NCI-H446 (cell line): ENCODE measurements at places on chromosomes 6 and 20.
A peak's percentile ranks its signal among the peaks of the same experiment; 100 is the strongest.

DNA sequence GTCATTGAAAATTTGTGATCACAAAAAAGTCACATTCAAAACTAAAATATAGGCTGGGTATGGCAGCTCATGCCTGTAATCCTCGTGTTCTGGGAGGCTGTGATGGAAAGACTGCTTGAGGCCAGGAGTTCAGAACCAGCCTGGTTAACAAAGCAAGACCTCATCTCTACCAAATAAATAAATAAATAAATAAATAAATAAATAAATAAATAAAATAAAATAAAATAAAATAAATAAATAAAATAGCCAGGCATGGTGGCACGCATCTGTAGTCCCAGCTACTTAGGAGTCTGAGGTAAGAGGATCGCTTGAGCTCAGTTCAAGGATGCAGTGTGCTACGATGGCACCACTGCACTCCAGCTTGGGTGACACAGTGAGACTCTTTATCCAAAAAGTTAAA is 343.1 kb upstream of the RUNX2 start:
- no peak for DNase-seq

DNA sequence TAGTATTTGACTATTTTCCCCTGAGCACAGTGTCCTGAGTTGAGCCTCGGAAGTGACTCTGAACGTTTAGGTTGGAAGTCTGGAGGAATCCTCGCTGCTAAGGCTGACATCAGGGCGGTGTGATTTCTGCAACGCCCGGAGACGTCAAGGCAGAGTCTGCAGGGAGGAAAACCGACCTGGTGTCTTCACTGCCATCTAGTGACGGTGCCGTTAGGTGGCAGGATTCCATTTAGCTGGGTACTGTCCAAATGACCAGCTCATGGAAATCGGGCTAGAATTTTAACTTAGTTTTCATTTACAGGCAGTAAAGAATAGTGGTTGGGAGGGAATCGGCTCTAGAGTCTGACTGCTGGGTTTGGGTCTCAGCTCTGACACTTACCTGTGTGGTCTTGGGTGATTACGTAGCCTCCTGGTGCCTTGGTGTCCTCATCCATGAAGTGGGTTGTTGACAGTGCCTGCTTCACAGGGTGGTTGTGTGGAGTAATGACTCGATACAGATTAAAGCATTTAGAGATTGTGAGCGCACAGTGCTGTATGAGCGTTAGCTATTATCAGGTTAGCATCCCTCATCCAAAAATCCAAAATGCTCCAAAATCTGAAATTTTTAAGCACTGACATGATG is 35.0 kb downstream of the FOXF2 start:
- DNase-seq: peak; percentile 18

DNA sequence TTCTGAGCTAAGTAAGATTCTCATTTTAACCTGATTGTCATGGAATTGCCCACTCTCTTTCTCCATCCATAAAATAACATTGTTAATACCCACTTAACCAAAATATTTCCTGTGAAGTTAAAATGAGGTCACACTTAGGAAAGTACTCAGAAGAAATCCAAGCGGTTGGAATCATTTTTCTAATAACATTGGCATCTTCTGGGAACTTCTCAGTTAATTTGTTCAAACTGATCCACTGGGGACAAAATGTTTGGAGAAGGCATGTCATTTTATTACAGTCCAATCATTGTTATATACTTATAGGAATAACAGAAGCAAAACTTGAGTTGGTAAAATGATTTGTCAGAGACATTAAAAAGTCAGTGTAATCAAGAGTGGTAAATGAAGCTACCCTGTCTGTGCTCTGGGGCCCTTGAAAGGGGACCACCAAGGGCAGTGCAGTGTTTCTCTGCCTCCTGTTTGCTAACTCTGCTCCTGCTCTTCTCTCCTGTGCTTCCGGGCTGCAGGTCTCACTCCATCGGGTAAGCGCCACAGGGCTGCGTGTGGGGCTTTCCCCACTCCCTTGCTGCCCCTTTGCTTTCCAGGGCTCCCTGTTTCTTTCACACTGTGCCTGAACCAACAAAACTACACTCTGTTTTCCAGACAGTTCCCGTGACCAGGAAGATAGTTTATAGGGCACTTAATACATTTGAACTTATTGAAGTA is 50.1 kb downstream of the HDDC2 start:
- DNase-seq: no peak

GRCh38 chr6:117444600-117444999 is 18.9 kb upstream of the ROS1 start:
- no peak for DNase-seq

- DNase-seq: no peak
Measured at GRCh38 chr6:88848870-88849269, 114.5 kb downstream of the RNGTT start.

DNA sequence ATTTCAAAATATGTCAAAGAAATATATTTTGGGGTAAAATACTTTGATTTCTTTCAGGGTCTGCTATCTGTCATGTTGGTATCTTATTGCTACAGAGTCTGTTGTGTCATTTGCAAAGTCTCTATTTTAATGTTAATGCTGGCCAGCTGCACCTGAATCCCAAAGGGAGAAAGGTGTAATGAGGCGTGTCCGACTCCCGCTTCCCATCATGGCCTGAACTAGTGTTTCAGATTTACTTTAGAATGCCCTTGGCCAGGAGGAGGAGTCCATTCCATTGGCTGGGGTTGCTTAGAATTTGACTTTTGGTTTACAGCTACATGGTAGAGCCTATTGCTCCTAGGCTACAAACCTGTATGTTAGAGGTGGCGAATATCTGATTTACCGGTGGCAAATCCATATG is 69.3 kb downstream of the FAM50B start:
- DNase-seq: no peak

GRCh38 chr20:20019123-20019522 is 2.0 kb downstream of the NAA20 start:
- DNase-seq: no peak

- no peak for DNase-seq
Measured at GRCh38 chr6:41283600-41283999, 2.9 kb downstream of the TREM1 start.

DNA sequence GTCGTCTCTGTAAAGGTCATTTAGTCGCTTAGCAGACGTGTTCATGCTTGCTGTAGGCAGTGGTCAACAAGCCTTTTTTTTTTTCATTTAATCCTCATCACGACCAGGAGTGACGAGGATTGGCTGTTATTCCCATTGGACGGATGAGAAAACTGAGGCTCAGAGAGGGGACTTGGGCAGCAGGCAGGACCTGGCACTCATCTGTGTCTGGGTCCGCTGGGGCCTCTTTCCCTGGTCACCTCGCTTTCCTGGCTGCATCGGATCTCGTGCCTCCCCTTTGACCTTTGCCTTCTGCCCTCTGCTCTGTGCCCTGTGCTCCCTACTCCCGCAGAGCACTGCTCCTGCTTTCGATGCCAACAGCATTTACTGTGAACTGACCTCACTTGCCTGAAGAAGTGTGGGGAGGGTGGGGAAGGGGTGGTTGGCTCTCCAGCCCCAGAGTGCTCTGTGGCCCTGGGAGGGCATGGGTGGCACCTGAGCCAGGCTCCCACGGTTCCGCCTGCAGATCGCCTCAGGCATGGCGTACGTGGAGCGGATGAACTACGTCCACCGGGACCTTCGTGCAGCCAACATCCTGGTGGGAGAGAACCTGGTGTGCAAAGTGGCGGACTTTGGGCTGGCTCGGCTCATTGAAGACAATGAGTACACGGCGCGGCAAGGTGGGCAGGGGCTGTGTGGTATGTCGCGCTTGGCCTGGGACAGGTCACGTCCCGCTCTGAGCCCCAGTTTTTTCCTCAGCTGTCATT is 56.2 kb downstream of the SRC start:
- no peak for DNase-seq

- DNase-seq: peak; percentile 29
Measured at GRCh38 chr6:18990059-18990978, 603.2 kb downstream of the RNF144B start.

- DNase-seq: no peak
Measured at GRCh38 chr6:5562277-5562676, 301.0 kb downstream of the FARS2 start.

DNA sequence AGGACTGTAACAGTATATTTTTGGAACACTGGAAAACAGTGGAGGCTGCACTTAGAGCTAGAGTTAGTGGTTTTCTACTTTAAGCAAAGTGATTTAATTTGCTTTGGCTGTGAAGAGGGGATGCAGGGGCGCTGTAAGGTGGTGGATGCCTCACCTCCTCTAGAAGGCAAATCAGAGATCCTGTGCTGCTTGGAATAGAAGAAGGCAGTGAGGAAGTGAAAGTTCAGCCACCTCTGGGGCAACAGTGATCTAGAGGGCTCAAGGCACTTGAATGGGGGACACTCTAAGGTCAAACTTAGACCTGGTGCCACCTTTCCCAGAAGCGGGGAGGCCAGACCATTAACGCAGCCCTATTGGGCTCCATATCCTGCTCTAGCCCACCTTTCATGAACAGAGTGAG is 19.0 kb upstream of the SNRPB2 start:
- DNase-seq: no peak

DNA sequence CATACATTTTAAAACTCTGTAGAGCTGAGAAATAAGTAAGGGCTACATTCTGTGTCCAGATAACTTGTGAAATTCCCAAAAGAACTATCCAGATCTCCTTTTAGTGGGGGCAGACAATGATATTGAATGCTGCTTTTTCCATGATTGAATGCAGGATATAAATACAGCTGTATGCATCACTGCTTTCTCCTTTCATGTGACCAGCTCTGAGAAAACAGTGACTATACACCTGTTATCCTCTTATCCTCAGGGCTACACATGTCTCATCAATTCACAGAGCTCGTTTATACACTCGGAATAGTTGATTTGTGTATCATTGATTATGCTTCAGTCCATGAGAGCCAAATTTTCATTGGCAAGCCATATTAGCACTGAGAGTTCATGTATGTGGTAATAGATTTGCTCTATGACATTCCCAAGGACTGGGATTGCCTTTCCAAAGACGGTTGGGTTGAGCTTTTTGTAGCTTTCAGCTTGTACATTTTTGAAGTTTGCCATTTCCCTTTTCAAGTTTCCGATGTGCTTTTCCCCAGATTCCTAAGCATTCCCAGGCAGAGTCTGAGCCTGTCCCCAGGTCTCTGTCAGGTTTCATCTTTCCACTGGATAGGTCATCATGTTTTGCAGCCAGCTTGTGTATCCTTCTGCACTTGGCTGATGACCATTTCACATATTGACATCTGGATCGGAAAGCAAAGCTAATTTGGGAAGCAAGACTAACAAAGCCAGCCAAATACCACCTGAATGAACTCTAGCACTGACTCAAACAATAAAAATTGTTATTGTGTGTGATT is 97.7 kb downstream of the RFX6 start:
- no peak for DNase-seq

- DNase-seq: no peak
Measured at GRCh38 chr6:159067334-159067733, 22.5 kb upstream of the TAGAP start.

GRCh38 chr20:10877342-10877741 is 203.5 kb upstream of the JAG1 start:
- no peak for DNase-seq

DNA sequence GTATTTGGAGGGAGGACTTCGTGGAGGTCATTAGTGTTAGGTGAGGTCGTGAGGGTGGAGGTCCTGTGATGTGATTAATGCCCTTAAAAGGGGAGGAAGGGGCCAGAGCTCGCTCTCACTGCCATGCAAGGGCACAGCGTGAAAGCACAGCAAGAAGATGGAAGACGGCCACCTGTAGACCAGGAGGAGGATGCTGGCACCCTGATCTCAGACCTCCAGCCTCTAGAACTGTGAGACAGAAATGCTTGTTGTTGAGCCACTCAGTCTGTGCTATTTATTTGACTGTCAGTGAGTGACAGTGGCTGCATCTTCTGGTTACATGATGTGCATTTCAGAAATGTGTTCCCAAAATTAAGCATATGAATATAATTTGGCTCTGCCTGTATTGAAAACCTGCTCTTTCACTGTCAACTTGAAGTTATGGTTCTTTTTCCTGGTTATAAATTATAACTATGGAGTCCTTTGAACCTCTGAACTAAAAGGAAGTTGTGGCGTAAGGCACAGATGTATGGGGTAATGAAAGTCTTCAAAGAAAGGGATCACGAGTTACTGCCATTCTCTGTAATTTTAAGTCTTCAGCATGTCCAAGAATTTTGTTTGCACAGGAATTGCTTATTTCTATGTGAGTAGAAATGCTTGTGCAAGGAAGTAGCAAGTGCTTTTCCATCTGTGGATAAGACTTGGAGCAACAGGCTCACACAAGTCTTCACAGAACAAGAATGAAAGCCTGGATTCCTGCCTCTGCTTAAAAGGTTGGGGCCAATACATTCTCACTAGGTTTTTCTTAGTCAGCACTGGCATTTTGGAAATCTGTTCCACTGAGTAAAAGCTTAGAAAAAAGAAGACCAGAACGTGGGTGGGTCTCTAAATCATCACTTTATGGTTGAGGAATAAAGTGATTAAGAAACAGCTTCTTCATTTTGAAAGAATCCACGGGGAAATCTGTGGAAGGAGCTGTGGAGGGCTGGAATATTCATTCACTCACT is 10.3 kb downstream of the PPP1R14C start:
- DNase-seq: no peak

DNA sequence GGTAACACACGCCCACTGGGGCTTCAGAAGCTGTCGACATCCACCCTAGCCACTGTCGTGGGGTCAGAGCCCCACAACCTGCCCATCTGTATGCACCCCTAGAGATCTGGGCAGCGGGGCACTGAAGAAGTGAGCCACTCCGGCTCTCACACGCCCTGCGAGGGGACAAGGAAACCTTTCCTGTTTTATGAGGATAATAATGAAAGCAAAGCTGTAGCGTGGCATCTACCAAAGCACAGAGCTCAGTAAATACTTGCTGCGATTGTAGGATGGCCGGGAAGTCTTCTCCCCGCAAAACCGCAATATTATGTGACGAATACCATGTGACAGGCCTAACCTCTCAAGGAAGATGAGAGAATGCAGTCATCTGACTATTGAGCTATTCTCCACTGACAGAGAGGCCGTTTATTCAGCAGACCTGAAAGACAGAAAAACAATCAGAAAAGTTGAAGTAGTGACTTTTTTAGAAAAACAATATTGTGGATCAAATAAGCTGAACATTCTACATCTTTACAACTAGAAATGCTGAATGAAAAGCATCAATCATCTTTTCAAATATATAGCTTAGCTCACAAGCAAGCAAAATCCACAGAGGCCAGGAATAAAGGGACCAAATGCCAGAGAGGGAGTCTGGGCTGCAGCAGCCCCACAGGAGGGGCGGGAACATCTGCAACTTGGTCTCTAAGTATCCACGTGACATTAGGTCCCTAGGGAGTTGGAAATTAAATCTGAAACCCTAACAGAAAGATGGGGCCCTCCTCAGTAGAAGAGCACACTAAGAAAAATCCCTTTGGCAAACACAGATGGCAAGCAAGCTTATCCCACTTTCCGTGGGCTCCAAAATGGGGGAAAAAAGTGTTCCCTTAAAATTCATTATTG is 207.8 kb downstream of the TTLL2 start:
- DNase-seq: no peak

GRCh38 chr6:104601131-104601651 is 258.5 kb downstream of the HACE1 start:
- DNase-seq: peak; percentile 45
